ENCODE measurements at places on chromosomes 3 and 15.

DNA sequence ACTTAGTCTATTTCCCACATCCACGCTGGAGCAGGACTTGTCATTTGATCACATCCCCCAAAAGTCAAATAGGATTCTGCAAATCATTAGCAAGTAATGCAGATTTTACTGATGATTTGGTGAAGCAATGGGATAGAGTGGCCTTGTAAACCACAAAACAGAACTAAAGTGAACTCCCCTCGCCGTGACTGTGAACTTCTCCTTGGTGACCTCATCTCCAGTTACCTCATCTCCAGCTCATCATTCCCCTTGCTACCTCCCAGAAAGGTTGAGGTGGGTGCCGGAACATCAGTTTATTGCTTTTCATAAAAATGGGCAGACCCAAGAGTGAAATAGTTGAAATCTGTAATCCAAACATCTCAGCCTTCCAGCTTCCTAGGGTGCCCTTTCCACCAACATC lies 36.7 kb upstream of the ADPGK start:
- no peak for DNase-seq

DNA sequence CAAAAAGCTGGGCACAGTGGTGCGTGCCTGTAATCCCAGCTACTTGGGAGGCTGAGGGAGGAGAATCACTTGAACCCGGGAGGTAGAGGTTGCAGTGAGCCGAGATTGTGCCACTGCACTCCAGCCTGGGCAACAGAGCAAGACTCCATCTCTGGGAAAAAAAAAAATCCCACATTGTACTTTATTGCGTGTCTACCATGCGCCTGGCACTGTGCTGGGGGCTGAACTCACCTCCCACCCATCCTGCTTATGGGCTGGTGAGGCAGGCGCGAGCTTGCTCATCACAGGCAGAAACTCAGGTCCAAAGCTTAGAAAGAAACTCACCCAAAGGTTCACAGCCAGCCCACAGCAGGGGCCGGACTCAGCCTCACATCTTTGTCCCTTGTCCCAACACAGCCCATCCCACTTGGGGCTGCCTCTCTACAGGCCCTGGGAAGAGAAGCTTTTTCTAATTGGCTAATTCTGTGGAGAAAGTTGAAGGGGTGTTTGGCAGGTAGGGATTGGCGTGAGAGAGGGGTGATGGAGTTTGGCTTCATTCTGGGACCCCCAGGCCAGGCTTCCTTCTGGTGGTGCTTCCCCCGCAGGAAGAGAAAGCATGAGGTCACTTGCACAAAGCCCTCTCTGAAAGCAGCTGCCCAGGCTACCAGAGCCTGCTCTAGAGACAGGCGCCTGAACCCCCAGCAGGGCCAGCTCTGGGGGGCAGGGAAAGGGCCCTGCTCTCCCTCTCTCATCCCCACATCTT lies 122.6 kb upstream of the SMAD3 start:
- no peak for DNase-seq

- DNase-seq: no peak
Observed at GRCh38 chr3:135989242-135989641, 23.7 kb downstream of the PPP2R3A start.

DNA sequence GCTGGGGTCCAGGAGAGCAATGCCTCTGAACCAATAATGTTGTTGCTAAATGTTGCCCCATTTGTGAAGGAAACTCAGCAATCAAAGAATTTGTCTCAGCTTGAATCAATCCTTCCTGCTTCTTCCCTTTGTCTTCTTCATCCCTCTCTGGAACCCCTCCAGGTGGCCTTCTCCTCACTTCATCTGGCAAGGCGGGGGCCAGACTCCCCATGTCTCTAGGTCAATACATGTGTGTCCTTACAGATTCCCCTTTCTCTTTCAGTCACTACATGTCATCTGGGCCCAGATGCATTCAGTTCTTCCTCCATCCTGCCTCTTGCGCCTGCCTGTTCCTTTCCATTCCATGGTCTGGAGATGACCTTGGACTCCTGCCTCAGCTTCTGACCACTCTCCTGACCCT lies 8.0 kb upstream of the LTF start:
- no peak for DNase-seq

- DNase-seq: no peak
Observed at GRCh38 chr15:39579487-39580116, 1.3 kb upstream of the THBS1 start.
